DMS79 treated with DMSO at 0.1 percent for 48 hours (cell line): ENCODE measurements at places on chromosomes 6 and 20.
A peak's percentile ranks its signal among the peaks of the same experiment; 100 is the strongest.

DNA sequence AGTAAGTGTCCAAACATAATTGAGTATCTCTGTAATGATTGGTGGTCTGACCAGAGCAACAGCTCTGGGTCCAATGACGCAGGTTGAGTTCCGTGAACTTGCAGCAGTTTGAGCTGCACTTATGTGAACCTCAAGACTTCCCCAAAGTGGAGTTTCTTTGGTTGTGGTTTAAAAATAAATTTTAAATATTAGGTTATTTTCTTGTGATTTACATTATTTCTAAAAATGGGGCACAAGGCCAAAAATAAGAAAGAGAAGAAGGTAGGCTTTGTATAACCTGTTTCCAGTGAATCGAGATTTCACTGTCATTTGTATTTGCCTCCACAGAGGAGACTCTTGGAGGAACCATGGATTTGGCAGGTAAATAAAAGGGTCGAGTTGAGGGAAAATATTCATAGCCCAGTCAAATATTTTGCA lies 166.4 kb upstream of the ZNF217 start:
- no peak for DNase-seq

GRCh38 chr6:107082045-107082444 lies 33.3 kb downstream of the BEND3 start:
- no peak for DNase-seq

DNA sequence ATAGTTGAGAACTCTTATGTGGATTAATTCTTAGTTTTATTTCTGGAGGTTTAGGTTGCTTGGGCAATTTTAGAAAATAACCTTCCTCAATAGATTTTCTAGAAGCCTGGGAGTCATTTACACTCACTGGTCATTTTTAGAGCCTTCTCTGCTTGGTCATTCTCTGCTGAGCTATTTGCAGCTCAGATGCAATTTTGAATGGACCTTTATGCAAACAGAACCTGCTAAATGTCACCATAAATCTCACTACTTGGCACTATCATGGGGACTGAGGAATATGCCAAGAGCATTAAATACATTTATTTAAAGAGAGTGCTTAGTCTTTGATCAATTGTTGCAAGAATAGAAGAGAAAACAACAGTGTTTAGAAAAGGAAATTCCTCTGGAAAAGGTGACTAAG lies 154.0 kb downstream of the CLVS2 start:
- no peak for DNase-seq

GRCh38 chr6:159700970-159701369 lies 7.9 kb upstream of the SOD2 start:
- DNase-seq: no peak

- DNase-seq: no peak
Measured at GRCh38 chr6:79440598-79440997, 96.6 kb downstream of the LCA5 start.

DNA sequence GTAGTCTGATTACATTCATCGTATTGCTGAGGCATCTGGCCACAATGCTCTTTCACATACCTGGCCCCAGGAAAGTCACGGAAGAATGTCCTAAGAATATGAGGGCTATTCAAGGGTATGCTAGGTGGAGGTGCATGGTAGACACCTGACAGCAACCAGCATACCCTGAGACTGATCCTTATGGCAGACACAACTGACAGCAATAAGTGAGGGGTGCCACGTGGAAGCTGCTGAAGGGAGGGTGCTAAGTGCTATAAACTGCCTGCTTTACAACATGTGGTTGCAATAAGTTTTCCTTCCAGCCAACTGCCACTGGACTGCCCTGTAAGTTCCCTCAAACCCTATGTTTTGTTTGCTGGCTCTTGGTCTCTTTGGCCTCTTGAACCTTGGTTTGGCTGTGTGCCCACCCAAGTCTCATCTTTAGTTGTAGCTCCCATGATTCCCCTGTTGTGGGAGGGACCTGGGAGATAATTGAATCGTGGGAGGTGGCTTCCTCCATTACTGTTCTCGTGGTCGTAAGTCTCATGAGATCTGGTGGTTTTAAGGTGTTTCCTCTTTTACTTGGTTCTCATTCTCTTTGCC lies 201.3 kb upstream of the MOCS1 start:
- DNase-seq: no peak

DNA sequence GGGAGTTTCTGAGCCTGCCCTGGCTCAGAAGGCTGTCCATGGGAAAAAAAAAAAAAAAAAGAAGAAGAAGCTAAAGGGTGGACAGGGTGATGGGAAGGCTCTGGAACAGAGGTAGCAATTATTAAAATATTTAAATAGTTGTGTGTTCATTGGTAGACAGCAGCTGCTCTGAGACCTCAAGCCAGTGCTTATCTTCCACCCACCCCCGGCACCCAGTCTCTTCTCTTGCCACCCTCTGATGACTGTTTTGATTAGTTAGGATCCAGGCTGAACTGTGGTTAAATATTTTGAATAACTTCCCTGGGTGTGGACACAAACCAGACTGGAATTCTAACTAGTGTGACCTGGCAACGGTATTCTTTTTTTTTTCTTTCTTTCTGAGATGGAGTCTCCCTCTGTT lies 16.9 kb upstream of the SRSF3 start:
- DNase-seq: no peak

GRCh38 chr20:15155848-15156401 lies 818.5 kb upstream of the FLRT3 start:
- DNase-seq: no peak

- DNase-seq: no peak
Measured at GRCh38 chr6:64037427-64037826, 401.8 kb downstream of the PHF3 start.

DNA sequence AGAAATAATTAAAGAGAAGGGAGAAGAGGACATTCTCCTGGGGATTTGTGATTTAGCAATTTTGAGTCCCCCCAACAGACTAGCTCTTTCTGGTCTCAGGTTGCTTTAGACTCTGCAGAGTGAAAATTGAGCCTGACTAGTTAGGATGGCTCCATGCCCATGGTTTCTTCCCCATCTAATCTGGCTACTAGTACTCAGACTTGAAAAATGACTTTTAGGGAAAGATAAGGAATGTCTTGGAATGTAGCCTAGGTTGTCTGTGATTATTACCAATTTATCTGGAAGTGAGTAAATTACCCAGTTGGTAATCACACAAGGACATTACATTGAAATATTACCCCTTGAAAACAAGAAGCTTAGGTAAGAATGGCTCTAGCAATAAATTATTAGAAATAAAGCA lies 4.2 kb downstream of the BEND6 start:
- no peak for DNase-seq

DNA sequence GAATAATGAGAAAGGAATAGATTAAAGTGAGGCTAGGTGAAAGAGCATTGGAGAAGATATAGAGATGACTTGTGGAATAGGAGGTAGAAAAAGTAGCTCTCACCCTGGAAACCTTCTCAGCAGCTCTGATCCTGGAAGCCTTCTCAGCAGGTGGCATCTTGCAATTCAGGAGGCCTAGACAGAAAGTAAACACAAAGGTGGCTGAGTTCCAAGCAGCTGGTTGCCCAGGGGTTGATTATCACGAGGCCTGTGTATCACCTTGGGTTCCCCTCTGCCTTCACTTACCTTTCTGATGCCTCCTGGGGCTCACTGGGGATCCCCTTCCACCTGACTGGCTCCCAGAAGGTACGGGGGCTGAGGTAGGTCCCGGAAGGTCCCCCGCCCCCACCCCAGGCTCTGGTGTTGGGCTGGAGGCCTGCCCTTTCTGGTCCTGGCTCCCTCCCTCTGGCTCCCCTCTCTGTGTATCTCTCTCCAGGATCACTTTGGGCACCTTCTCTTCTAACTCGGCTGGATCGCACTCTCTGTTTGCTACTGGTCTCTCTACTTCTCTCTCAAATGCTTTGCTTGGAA lies 9.7 kb downstream of the MDC1 start:
- peak; percentile 90 for DNase-seq

GRCh38 chr6:16446273-16446672 lies 207.9 kb downstream of the GMPR start:
- DNase-seq: no peak

GRCh38 chr6:52641388-52641787 lies 29.5 kb upstream of the TMEM14A start:
- DNase-seq: no peak

DNA sequence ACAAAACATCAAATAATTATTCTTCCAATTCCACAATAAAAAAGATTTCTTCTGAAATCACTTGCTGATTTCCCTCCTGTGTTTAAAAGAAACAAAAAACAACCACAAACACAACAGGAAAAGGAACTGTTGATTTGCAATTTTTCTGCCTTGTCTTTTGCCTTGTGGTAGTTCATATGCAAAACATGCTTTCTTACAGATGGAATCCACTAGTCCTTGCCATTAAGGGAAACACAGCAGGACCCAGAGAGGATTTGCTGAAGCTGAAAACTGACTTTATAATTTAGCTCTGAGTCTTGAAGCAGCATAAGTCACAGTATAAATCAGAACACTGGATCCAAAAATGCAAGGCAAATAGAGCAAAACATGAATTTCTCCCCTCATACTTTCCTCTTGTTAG lies 328.8 kb downstream of the PHF3 start:
- DNase-seq: no peak

- DNase-seq: no peak
Measured at GRCh38 chr6:1619098-1619672, 9.5 kb downstream of the FOXC1 start.

DNA sequence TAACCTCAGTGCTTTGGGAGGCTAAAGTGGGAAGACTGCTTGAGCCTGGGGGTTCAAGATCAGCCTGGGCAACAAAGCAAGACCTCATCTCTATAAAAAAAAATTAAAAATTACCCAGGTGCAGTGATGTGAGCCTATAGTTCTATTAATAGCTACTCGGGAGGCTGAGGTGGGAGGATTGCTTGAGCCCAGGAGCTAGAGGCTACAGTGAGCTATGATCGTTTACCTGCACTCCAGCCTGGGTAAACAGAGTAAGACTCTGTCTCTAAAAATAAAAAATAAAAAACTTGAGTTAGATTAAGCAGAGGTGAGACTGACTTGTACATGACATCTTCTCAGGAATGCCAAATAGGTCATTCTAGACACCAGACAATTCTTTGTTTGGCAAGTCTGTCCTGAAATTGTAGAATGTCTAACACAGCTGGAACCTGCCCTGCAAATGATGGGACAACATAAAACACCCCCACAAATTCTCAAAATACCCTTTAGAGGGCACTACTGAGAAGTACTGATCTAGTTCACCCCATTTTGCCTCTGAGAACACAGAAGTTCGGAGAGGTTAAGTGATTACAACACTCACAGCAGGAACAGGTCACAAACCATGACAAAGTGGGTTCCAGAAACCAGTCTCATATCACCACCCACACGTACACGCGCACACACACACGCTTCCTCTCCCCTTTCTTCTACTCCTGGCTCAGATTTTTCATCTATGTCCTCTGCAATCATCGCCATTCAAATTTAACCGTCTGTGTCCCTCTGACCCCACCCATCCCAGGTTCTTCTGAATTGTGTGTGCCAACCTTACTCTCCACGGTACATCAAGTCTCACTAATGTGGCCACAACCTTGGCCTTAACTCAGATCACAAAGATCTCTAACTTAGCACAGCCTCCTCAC lies 38.3 kb downstream of the ARHGAP18 start:
- no peak for DNase-seq

- no peak for DNase-seq
Measured at GRCh38 chr6:115613488-115613887, 447.2 kb downstream of the FRK start.

DNA sequence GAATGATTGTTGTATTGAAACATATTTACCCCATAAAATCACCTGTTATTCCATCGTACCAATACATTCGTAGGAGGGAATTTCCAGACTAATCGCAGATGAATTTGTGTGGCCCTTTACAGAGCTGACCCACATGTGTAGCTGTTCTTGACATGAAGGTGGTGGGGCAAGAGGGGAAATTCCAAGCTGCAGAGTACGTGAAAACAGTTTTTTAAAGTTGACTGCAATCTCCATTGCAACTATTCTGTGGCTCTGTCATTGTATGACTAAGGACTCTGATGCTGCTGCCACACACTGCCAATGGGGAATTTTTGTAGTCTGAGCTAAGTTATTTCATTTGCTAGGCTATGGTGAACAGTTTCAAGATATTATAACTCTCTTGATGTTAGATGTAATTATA lies 46.4 kb upstream of the ADTRP start:
- no peak for DNase-seq

- no peak for DNase-seq
Measured at GRCh38 chr6:35496841-35497570, at the start of gene TEAD3. TSS of gene TEAD3 (minus strand) at chr6:35497079.

DNA sequence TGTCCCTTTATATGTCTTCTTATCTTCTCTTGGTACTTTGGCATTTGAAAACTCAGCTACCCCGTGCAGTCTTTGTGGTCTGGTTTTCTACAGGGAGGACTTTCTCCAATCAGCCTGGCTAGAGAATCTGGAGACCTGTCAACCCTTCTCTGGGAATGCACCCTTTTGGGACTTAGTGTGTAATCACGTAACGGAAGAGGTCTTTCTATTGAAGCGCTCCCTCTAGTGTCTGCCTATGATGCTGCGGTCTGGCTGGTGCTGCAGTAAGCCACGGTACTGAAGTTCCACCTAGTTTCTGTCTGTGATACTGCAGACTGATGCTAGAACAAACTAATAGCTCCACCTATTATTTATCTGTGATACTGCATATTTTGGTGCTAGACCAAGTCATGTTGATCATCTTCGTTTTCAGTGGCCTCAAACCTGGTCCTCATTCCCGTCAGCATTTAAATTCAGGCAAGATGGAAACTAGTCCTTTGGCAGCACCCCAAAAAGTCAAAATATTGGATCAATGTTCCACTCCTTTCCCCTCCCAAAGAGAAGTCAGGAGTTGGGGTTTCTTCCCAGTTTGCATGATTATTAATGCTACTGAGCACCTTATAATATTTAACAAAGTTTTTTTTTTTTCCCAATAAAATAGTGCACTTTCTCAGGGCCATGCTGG lies 12.5 kb upstream of the SIRPB2 start:
- DNase-seq: peak; percentile 22

DNA sequence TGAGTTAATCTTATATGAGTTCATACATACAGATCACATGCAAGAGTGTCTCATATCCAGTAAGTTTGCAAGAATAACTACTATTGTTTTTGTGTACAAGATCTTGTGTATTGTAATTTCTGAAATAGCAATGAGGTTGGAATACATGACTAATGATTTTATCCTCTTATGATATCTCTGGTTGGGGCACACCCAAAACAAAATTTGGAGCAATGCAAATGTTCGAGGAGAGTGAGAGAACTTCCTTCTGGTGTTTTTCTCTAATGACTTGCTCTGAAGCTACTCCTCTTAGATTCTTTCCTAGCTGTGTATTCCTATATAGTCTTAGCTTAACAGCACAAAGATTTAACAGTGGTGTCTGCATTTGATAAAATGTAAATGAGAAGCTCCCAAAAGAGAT lies 252.5 kb downstream of the LAMA2 start:
- no peak for DNase-seq
